ENCODE measurements at places on chromosomes 4 and X.

GRCh38 chr4:31183256-31183655 is 463.1 kb downstream of the PCDH7 start:
- no peak for DNase-seq

DNA sequence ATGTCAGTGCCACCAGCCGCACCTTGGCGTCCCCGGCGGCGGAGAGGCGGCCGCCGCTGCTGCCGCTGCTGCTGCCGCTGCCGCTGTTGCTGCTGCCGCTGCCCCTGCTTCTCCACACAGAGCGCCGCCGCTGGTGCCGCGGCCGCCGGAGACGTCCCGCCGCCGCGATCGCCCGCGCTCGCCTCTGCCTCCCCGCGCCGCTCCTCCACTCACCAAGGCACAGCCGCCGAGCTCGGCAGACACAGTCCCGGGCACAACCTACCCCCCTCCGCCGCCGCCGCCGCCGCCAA is at the start of gene PPP3CA:
Gene PPP3CA (minus strand): TSS at position 260 of the 290 bp plus-strand sequence.
- no peak for DNase-seq

DNA sequence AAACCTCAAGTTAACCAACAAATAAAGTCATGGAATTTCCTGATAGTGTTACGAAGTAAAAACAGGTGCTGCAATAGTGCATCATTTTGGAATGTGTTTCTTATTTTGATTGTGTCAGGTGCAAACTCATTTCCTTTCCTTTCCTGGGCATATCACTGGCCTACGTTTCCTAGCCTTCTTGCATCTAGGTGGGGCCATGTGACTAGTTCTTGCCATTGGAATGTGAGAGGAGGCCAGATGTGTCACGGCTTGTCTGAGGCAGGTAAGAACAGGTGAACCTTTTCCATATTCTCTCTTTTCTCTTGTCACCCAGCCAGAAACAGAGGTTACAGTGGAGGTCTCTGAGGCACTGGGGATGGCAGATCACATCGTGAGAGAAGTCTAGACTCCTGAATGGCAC is 868.0 kb downstream of the RPA4 start:
- no peak for DNase-seq

- no peak for DNase-seq
Measured at GRCh38 chrX:121579016-121579760, 531.8 kb downstream of the GLUD2 start.

- no peak for DNase-seq
Measured at GRCh38 chrX:23644744-23645143, 22.5 kb upstream of the PRDX4 start.

DNA sequence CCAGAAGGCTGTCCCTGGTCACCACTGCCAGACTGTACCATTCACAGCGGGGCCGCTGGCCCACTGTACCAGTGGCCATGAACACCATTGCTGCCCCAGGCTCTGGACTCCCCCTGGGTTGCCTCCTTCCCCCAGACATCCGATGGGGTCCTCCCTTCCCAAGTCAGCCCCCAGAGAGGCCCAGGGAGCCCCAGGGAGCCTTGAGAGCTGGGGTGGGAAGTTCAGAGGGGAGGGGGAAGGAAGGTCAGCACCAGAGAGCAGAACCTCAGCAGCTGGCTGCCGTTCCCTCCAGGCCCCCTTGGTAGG is 441 bp upstream of the ARHGAP4 start:
- DNase-seq: no peak

DNA sequence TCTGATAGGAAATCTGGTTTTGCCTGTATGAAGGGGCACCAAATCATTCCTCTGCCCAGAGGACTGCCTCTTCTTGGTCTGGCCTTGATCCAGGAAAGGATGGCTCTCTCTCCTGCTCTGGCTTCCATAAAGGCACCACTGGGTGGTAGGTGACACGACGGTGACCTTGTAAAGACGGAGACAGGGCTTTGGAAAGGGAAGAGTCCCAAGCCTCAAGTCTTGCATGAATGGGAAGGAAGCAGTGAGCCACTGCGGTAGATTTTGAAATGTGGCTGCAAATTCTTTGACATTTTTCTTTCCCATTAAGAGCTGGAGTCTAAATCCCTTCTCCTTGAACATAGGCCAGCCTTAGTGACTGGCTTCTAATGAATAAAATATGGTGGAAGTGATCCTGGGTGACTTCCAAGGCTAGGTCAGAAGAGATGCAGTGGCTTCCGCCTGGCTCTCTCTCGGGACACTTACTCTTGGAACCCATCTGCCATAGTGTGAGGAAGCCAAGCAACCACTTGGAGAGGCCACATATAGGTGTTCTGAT is 347.4 kb downstream of the BCOR start:
- no peak for DNase-seq

- DNase-seq: no peak
Measured at GRCh38 chr4:64718091-64718490, 308.8 kb upstream of the TECRL start.

GRCh38 chrX:77910108-77910840 is at the start of gene ATP7A:
TSS of gene ATP7A (plus strand) at chrX:77910693. CDS start at chrX:77971642, 60,949 bp downstream.
- peak; percentile 83 for DNase-seq
